Neural crest cell (in vitro differentiated cells): ENCODE measurements at places on chromosomes 1 and 21. TPM values are rescaled to one million over a fixed set of nuclear protein-coding genes. Genes with fewer than 3 reads are reported as not detected.
A peak's percentile ranks its signal among the peaks of the same experiment; 100 is the strongest.

GRCh38 chr21:34836103-34836932 is 167.5 kb downstream of the CLIC6 start:
- DNase-seq = no peak
- H3K4me3 ChIP-seq = no peak overlapping the region
- no peak overlapping the region for H3K27ac ChIP-seq
- H3K36me3 ChIP-seq = no peaks in the 10 kb centered on the region

- DNase-seq = no peak
- H3K36me3 ChIP-seq = no peaks in the 10 kb centered on the region
- H3K27ac ChIP-seq = no peak overlapping the region
- no peaks in the 10 kb centered on the region for H3K27me3 ChIP-seq
These were observed 293.3 kb upstream of the GREM2 start for GRCh38 chr1:240905225-240905765.

DNA sequence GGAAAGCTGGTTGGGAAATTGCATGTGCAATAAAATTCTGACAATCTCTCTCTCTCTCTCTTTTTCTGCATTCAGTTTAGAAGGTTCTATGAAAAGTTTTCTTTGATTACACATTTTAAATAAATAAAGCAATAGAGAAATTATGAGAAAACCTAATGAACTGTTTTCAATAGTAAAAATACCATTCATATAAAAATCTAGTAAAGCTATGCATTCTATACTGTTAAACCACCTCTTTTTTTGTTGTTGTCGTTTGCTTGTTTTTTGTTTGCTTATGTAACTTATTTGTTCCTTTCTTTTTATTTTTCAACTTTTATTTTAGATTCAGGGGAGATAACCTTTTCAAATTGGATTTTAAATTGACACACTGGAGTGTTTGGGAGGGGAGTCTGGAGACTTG is 14.1 kb upstream of the OR2B11 start:
- DNase-seq = no peak
- no peaks in the 10 kb centered on the region for H3K36me3 ChIP-seq
- no peaks in the 10 kb centered on the region for H3K27me3 ChIP-seq
- H3K27ac ChIP-seq = no peak overlapping the region
- H3K4me3 ChIP-seq = no peak overlapping the region

DNA sequence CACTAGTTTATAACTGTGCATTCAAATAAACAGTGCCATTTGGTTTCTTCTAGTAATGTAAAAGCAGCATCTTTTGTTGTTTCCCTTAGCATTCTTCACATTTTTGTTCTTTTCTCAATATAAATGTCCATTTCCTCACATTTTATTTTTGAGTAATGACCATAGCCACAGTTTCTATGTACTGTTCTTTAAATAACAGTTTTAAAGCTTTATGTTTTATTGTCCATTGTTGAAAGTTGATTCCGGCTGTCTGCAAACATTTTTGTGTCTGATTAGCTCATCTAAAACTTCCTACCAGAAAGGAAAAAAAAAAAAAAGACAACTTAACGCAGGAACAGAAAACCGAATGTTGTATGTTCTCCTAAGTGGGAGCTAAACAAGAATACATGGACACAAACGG is 139.7 kb downstream of the MAGI3 start:
- H3K27me3 ChIP-seq = no peaks in the 10 kb centered on the region
- peaks cover 5% of the 10 kb centered on the region for H3K4me1 ChIP-seq
- H3K27ac ChIP-seq = no peak overlapping the region
- peaks cover 17% of the 10 kb centered on the region for H3K36me3 ChIP-seq

DNA sequence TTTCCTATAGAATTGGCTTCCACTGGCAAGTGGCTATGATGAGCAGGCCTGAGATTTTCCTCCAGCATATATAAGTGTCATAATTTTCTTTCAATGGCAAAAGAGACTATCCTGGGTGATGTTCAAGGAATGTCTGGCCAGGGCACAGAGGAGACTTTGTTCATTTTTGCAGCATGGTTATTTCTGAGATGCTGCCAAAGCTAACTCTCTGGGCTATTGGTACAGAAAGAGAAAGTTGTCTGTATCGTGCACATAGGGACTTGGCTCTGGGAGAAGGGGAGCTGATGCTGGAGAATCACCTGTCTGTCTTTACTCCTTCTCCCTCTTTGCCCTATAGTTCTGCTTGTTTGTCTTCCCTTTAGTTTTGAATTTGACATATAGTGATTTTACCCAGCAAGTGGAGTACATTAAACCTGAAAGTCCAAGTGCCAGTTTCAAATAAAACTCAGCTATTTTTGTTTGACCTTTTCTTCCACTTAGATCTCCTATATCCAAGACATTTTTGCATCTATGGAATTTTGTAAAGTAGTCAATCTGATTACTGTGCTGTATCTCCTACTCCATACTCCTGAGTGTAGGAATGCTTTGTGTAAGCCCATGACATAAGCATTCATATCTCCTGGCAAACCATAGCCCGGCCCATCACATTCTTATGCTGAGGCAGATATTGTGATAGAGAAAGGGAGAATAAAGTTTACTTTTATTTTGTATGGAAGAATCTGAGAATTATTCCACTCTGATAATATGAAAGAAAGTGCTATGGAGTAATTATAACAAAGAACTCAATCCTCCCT is 3.9 kb downstream of the FNDC7 start:
- H3K4me3 ChIP-seq = no peak overlapping the region
- no peaks in the 10 kb centered on the region for H3K36me3 ChIP-seq
- H3K4me1 ChIP-seq = peaks cover 17% of the 10 kb centered on the region
- no peaks in the 10 kb centered on the region for H3K27me3 ChIP-seq
- no peak overlapping the region for H3K27ac ChIP-seq
- DNase-seq = no peak

GRCh38 chr1:18928406-18928805 is 26.1 kb upstream of the ALDH4A1 start:
- no peak overlapping the region for H3K4me3 ChIP-seq
- peaks cover 30% of the 10 kb centered on the region for H3K4me1 ChIP-seq
- no peak for DNase-seq
- H3K36me3 ChIP-seq = peaks cover 3% of the 10 kb centered on the region

- peaks cover 15% of the 10 kb centered on the region for H3K4me1 ChIP-seq
- H3K4me3 ChIP-seq = no peak overlapping the region
- H3K36me3 ChIP-seq = no peaks in the 10 kb centered on the region
- no peaks in the 10 kb centered on the region for H3K27me3 ChIP-seq
- no peak overlapping the region for H3K27ac ChIP-seq
These were observed 6.0 kb downstream of the TATDN3 start for GRCh38 chr1:212797681-212798080.

DNA sequence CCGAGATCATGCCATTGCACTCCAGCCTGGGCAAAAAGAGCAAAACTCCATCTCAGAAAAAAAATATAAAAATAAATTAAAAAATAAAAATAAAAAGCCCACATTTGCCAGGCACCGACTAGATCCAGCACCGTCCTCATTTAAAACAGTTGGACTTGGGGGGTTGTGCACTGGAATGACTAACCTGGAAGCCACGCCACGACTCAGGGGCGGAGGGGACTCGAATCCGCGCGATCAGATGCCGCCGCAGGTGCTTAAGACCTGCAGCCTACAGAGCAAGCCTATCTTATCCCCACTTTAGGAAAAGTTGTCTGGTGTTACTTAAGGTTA is 38.5 kb downstream of the ZBTB8OS start:
- H3K4me3 ChIP-seq = peak overlapping the region; percentile 84
- no peaks in the 10 kb centered on the region for H3K27me3 ChIP-seq
- no peak overlapping the region for H3K27ac ChIP-seq

- peak; percentile 41 for DNase-seq
- peaks cover 9% of the 10 kb centered on the region for H3K4me1 ChIP-seq
- H3K27ac ChIP-seq = no peak overlapping the region
- peaks cover 4% of the 10 kb centered on the region for H3K27me3 ChIP-seq
- no peaks in the 10 kb centered on the region for H3K36me3 ChIP-seq
These were observed 25.0 kb upstream of the CCDC27 start for GRCh38 chr1:3727042-3727824.

Gene MANEAL
- 16.0 and 17.6 TPM in 2 replicates for total RNA-seq

Gene OR6N1
- not detected in 2 replicates for total RNA-seq

Gene FMOD
- 0.35 and 0.39 TPM in 2 replicates for total RNA-seq

Gene PLA2G2C
- not detected in 2 replicates for total RNA-seq

Gene TTLL10
- not detected in 2 replicates for total RNA-seq

Gene FCRLA
- not detected in 2 replicates for total RNA-seq
